ENCODE measurements at places on chromosomes 7 and 10.

DNA sequence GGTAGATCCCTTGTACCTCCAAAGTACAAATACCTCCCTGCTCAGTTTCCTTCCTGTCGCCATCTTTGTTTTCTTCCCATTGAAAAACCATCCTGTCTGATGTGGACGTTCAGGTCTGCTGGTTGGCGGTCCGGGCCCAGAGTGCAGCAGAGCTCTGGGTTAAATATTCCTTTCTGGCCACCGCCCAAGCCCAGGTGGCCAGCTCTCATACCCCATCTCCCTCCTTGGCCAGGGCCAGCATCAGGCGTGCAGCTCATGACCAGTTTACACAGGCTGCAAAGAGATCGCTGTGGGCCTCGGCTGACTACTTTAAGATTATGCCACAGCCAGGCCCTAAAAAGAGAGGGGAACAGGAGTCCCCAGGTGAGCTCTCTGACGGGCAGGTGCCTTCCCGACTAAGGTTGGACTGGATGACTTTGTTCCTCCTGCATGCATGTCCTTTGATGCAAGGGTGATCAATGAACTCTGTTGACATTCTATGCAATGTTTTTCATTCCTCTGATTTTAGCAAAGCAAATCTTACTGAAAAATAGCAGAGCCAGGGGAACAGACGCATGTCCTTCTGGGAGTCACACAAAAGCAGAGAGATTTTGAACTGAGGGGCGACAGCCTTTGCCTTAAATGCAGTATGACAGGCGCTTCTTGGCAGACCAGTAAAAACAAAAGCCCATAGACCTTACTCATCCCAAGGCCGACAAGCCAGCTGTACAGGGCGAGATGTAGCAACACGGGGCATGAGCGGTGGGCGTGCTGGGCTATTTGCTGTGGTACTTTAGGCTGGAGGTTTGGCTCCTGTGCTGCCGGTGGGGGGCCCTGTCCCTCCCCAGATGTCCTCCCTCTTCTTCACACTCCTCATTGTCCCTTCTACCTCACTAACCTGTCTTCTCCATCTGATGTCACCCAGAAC is 33.3 kb upstream of the SH2B2 start:
- no peak for DNase-seq

- DNase-seq: no peak
Observed at GRCh38 chr10:95221124-95221523, 27.1 kb downstream of the ACSM6 start.

- no peak for DNase-seq
Observed at GRCh38 chr7:26616235-26616634, 248.2 kb downstream of the SKAP2 start.

DNA sequence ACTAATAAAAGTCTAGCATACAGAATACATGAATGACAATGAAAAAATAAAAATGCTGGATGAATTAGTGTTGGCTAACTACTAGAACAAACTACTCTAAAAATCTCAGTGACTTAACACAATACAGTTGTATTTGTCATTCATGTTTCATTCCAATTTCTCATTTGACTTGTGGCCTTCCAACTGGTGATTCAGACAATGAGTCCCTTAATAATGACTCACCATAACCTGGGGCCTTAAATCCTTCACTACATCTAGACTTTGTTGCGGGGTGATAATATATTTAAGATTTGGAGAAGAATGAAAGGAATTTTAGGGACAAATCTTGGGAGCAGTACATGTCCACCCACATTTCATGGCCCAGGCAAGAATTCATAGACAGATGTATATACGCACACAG is 90.5 kb upstream of the POM121L12 start:
- DNase-seq: no peak

DNA sequence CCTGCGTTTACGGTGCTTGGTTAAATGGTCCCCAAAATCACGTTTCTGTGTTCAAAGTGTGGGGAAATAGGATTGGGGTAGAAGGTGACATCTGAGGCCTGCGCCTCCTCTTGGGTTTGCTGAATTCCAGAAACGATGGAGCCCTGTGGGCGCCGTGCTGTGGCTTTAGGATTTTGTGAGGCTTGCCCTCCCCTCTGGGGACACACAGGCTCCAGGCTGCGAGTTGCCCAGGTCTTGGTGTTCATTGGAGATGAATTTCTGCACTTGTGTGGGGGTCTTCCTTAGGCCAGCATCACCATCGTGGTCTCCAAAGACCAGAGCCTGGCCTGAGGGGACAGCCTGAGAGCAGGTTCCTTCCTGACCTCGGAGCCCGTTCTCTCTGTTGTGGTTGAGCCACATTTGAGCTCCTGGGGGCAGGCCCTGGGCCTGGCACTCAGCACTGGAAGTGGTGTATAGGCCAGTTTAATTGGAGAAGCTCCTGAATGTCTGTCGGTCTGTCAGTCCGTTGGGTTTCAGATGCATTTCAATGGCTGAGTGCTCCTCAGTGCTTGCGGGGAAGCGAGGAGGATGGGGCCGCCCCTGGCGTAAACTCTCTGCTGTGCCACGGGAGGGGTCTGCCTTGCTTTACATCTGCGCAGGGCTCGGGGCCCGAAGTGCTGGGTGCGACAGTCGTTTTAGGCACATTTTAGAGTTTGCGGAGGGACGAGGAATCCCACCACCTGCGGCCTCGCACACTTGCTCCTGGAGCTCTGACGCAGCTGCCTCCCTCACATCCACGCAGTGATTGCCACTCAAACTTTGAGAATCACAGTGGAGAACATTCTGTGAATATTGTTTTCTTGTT is 71.7 kb downstream of the DNAJB6 start:
- DNase-seq: no peak

DNA sequence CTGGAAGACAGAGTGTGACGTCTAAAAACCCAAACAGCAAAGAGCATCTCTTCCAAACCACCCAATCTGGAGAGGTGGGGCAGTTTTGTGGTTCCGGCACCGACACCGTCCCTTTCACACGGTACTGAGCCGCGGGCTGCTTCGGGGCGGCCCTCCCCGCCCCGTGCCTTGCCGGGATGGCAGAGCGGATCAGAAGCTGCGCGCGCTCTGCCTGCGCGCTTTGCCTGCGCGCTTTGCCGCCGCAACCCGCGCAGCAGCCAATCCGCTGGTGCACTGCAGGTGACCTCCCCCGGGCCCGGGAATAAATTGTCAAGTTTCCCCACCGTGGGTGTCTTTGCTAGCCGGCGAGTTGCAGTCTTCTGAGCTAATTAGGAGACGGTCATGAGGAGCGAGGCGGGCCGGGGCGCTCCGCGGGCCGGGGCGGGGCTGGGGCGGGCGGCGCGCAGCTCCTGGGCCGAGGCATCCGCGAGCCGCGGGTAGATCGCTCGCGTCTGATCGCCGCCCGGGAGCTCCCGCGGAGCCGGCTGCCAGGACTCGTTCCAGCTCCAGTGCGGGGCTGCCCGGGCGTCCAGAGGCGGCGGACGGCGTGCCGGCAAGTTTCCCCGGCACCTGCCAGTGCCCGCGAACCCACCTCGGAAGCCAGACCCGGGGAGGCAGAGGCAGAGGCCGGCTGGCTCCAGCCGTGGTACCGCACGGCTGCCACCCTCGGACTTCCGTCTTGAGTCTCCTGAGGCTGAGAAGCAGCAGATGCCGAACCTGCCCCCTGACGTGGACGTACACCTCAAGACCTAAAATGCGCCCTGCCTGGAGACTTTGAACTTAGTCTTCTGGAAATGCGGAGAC is 536.0 kb upstream of the GALNT17 start:
- no peak for DNase-seq

- DNase-seq: no peak
Observed at GRCh38 chr7:32221736-32222135, 151.5 kb upstream of the PDE1C start.

GRCh38 chr10:34918060-34918775 is 103.1 kb upstream of the PARD3 start:
- no peak for DNase-seq

DNA sequence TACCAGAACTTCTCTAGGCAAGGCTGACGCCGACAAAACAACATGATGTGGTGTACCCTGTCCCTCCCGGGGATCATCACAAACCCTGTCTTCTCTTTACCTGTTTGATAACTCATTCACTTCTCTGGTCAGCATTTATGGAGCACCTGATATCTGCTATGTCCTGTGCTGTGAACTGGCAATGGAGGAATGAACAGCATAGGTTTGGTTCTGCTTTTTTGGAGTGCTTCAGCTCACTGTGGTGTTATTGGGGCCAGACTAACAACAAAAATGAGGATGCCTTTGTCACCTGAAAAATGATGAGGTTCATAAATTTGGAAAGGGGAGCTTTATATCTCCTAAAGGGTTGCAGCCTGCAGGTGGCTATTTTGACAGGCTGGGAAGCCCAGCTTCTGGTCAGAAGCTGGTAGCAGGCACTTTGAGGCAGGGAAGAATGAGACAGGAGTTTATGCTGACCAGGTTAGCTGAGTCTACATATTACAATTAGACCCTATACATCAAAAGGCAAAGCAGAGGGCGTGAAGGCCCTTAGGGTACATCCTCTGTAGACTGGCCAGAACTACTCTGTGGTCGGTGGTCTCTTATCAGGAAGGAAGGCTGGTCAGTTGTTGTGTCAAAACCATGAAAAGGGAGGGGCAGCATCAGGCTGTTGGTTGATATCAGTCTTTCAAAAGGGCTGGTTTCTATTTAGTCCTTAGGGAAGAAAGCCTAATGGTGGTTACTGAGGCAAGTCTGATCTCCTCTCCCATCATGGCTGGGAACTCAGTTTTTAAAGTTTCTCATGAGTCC is 42.3 kb downstream of the SH2D4B start:
- no peak for DNase-seq

DNA sequence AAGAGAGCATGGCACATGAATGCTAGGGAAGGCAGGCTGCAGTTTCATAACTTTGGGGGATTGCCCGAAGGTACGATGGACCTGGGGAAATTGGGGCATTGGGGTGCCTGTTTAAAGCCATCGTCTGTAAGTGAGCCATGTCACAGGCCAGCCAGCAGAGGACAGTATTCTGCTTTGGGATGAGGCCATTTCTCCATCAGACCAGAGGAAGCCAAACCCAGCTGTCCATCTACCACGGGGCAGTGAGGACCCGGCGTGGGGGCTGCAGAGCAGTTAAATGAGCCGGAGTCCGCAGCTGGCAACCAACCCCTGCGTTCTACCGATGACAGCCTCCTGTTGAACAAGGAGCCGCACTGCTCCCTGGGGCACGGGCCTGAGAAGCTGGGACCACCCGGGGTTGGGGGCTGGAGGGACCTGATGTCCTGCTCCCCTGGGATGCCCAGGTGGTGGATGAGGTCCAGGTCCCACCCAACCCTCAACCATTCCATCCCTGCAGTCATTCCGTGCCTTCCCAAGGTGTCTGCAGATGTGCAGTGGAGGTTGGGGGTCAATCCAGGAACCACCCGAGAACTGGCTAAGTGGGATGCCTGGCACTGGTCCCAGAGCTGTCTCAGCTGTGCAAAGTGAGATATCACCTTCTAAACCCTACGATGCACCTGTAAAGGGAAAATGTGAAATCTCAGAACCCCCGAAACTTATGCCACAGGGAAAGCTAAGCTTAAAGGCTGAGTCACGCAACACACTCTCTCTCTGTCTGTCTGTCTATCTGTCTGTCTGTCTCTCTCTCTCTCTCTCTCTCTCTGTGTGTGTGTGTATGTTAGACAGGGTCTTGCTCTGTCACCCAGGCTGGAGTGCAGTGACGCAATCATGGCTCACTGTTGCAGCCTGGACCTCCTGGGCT is 12.1 kb upstream of the RHBDD2 start:
- DNase-seq: peak; percentile 61

DNA sequence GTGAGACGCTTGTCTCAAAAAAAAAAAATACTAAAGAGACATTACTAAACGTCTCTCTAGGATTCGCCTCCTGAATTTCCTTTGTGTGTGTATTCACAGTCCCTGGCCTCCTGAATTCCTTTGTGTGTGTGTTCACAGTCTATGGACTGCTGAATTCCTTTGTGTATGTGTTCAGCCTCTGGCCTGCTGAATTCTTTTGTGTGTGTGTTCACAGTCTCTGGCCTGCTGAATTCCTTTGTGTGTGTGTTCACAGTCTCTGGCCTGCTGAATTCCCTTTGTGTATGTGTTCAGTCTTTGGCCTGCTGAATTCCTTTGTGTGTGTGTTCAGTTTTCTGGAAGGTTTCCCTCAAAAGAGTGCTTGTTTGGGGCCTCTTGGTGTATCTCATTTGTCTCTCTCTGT is 8.2 kb downstream of the BMS1 start:
- DNase-seq: no peak

DNA sequence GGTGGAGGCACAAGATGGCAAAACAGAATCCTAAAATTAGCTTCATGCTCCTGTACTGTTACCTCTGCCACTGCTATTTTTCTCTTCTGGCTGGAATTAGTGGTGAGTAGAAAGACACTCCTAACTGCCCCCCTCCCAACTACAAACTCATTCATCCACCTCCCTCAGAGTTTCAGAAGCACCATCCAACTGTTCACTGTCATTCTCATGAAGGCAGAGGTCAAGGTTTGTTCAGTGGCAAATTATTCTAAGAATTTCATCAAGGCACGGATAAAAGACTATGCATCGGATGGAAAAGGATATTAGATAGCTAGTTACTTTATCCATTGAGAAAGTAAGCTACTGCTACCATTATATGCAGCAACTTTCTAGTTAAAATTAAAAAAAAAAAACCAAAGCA is 59.7 kb downstream of the LRGUK start:
- DNase-seq: no peak

- DNase-seq: no peak
Observed at GRCh38 chr10:91629715-91630549, 2.9 kb downstream of the PPP1R3C start.

DNA sequence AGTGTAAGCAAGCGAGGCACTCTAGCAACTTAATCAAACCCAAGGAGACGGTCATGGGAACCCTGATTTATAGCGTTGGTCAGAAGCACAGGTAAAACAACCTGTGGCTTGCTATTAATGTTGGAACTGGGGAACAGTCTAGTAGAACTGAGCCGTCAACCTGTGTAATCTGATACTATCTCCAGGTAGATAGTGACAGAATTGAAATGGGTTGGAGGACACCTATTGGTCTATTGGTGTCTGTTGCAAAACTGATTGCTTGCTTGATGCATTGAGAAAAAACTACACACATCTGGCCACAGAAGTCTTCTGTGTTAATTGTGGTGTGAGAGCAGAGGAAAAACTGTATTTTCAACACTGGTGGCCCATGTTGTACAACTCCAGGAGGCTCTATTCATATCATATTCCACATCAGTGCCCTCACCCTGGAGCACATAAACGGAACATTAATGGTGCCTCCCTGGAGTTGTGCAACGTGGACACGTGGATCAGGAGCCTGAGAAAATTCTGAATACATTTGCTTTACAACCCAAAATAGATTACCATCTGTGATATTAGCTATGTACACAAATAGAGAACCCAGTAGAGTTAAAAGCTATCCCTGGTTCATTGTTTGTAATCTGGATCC is 112.2 kb downstream of the MYO3A start:
- no peak for DNase-seq

DNA sequence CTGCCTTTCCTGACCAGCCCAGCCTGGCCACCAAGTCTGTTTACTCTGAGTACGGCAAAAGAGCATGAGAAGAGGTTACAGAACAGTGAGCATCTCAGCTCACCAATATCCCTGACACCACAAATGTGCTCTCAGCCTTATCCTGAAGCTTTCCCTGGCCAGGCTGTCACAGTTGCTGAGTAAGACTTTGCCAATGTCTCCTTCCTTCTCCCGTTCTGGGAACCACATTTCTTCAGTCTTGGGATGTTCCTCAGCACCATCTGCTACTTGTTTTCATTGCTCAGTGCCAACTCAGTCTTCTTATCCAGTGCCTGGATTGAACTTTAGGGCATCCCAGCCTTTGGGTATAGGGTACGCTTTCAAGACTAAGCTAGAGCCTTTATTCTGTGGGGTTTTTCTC is 7.1 kb upstream of the KCNIP2 start:
- no peak for DNase-seq

- no peak for DNase-seq
Observed at GRCh38 chr7:96997512-96998032, 7.8 kb upstream of the DLX6 start.
